ENCODE measurements at places on chromosomes 6 and 20.

DNA sequence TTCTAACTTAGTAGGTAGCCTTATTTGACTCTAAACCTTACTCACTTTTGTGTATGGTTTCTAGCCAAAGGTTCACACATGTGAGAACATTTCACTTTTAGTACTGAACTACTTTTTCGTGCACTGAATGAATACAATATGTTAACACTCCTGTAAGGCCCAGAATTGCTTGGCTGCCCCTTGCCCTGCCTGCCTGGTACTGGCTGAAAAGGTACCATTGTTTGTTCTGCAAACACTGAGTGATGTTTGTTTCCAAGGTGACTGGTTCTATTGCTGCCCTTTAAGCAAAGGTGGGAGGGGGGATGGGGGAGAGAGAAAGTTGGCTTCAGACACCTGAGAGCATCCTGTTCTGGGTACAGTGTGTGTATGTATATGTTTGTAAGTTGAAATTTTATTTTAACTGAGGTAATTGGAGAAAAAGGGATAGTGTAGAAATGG, 31.2 kb downstream of the RREB1 start:
- DNase-seq, result peak; percentile 95

DNA sequence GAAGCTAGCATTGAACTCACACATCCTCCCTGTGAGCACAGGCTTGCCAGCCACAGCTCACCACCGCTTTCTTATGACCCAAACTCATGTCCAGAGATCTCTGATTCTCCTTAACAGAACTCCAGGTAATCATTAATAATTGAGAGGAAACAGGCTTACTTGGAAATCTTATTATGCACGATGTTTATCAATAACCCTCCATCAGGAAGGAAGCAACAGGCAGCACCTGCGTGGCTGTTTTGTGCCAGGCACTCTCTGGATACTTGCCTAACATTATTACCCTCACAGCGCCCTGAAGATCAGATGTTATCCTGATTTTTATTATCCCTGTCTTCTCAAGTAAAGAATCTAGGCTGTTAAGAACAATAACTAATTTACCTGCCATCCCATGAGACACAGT, 306.6 kb downstream of the PRKN start:
- DNase-seq, result no peak

- peak; percentile 30 for DNase-seq
Measured at GRCh38 chr20:34794006-34794585, 31.4 kb downstream of the NCOA6 start.

DNA sequence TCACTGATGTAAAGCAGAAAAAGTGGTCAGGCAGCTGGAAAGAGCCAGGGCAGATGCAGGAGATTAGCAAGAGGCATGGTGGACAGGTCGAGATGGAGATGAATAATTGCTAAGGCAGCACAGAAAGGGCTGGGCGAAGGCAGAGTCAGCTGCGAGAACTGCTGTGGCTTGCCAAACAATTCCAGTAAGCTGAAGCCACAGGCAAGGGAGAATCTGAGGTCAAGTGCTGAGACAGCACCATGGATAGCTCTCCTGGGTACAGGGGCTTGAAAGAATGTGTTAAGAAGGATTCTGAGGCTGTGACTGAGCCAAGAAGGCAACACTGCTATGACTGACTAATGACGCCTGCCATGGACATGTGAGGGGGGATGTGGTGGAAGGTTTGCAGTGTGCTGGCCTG, 220.8 kb upstream of the FOXA2 start:
- no peak for DNase-seq

- no peak for DNase-seq
Measured at GRCh38 chr6:12474167-12475140, 184.3 kb downstream of the EDN1 start.

DNA sequence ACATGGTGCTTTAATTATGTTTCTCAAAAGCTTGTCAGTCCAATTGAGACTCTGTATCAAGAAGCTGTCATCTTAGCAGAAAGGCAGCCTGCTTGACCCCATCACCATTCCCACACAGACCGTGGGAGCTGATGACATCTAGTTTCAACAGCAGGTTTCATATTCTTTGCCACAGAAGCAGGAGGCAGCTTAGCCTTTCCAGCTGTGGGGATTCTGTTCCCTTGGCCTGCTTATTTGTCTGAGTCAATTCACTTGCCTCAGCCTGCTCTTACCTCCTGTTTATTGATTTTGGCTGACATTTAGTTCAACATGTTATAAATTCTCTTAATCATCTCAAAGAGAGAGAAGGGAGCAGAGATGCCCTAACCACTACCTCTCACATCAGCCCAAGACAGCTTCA, 527.7 kb downstream of the ADGRB3 start:
- DNase-seq, result no peak

- DNase-seq, result peak; percentile 77
Measured at GRCh38 chr6:73180763-73181619, 44.3 kb downstream of the KHDC1L start.

- no peak for DNase-seq
Measured at GRCh38 chr20:62597416-62598115, 44.7 kb upstream of the SLCO4A1 start.

GRCh38 chr6:28922004-28922820, 1.6 kb downstream of the TRIM27 start:
- DNase-seq, result no peak

GRCh38 chr6:6688951-6689350, 100.4 kb downstream of the LY86 start:
- DNase-seq, result no peak

- peak; percentile 64 for DNase-seq
Measured at GRCh38 chr20:21682521-21682954, 22.9 kb upstream of the PAX1 start.

DNA sequence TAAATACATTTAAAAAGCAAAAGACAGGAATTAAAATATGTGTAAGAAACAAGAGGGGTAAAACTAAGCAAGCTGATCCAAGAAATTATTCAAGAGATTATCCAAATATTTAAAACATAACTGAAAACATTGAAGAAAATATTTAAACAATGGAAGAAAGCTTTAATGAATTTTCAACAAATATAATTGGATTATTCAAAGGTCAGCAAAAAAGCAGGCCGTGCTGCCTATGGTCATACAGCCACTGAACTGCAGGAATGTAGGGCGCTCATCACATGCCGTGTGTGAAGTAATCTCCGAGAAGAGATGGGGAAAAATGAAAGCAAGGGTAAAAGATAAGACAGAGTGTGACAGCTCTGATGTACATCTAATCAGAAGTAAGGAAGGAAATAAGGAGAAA, 1195.4 kb upstream of the EYS start:
- no peak for DNase-seq

- DNase-seq, result no peak
Measured at GRCh38 chr6:162190981-162191380, 536.6 kb downstream of the PRKN start.

DNA sequence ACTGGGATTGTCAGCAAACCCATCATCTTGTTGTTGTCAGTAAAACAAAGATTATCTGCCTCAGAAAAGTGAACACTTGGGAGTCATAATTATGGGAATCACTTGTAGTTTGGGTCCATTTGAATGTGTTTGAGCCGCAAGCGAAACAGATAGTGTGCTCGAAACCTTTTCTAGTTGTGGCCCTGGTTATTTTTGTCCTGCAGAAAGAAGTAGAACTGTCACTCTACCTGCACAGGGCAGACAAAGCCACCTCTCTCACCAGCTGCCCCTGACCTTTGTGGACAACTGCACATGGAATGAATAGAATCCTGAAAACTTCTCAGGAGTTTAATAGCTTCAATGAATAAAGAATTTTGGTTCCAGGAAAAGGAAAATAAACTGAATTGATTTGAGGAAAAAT, 156.1 kb upstream of the CHD6 start:
- DNase-seq, result no peak

GRCh38 chr20:40090236-40090635, 598.8 kb downstream of the MAFB start:
- no peak for DNase-seq

All from NCI-H1417 (cell line).